ENCODE measurements at places on chromosomes 12 and 14.

- no peak for DNase-seq
Observed at GRCh38 chr14:58690801-58691516, 53.2 kb downstream of the DACT1 start.

- no peak for DNase-seq
Observed at GRCh38 chr14:66831173-66831572, 323.2 kb downstream of the GPHN start.

DNA sequence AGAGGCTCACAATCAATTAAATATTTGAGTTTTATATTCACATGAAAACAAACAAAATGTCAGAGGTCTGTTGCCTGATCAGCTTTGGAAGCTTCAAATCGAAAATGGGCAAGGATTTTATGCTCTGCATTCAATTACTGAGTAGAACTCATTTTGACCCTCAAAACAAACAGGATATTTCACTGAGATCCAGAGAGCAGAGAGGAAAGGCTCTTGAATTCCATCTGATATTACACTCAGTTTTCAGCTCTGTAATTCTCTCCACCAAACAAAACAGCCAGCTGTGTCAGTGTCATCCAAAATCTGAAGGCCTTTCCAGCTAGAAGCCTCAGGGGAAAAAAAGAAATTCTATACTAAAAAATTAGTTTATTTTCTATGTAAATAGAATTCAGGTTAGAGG is 128.6 kb upstream of the FLRT2 start:
- no peak for DNase-seq

DNA sequence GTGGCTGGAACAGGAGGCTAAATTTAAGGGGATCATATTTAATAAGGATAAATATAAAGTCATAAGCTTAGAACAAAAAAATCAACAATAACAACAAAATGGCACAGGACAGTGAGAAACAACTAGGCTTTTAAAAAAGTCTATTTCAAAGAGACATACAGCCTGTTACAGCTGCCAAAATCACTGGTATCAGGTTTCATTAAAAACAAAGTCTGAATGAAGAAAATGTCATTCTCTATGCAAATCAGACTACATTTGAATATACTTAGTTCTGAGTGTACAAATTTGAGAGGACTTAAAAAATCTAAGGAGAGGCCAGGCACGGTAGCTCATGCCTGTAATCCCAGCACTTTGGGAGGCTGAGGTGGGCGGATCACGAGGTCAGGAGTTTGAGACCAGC is 44.0 kb downstream of the TFCP2 start:
- DNase-seq, result no peak

- no peak for DNase-seq
Observed at GRCh38 chr14:39315859-39316444, 82.2 kb downstream of the MIA2 start.

DNA sequence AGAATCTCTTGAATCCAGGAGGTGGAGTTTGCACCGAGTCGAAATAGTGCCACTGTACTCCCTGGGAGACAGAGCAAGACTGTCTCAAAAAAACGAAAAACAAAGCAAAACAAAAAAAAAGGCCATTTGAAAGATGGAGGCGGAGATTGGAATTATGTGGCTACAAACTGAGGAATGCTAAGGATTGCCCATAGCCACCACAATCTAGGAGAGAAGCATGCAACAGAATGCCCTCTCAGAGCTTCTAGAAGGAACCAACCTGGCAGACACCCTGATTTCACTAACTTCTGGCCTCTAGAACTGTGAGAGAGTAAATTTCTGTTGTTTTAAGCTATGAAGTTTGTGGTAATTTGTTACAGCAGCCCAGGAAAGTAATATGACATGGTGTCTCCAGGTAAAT is 50.1 kb upstream of the LIMA1 start:
- DNase-seq, result no peak

GRCh38 chr12:26466726-26467125 is 271.4 kb downstream of the SSPN start:
- DNase-seq, result no peak

- DNase-seq, result no peak
Observed at GRCh38 chr14:93953739-93954515, 22.4 kb downstream of the ASB2 start.

DNA sequence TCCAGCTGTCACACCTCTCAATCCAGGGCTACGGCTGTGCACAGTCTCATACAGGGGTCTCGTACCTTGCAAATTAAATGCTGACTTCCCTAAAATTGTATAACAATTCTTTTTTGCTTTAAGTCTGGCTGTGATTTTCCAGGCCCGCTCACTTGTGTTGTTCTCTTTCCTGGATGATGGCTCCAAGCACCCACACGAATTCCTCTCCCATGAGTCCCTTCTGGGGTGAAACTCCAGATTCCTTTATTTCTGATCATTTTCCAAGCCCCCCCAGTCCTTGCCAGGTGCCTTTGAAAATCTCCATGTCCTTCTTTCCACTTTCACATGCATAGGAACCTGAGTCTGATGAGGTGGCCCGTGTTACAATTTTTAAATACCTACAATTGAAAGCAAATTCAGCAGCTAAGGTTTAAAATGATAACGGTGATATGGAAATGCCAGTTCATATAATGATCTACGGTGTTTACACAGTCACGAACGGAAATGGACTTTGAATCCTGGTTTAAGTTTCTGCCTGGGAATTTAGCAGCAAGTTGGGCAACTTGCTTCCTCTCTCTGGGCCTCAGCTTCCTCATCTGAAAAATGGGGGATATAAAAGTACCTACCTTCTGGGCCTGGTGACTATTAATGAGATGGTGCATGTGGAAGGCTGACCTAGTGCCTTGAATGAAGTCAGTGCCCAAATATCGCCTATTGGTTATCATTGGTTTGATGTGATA is 85.5 kb downstream of the STAB2 start:
- DNase-seq, result no peak

GRCh38 chr12:31298922-31299321 is 27.0 kb downstream of the SINHCAF start:
- DNase-seq, result no peak

DNA sequence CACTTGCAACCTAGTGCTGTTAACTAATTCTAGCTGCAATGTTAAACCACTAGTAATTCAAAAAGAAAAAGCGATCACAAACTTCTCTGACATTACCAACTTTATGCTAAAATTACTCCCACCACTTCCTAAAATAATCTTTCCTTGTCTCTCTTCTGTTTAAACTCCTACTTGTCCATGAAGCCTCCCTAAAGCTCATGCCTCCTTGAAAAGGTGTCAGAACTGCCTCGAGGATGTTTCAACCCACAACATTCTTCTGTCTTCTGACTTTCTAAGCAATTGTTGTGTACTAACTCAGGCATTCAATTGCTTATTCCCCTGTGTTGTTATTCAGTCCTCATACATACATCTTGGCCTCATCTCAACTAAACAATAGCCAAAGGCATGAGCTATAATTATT is 5.9 kb downstream of the GNPTAB start:
- no peak for DNase-seq

DNA sequence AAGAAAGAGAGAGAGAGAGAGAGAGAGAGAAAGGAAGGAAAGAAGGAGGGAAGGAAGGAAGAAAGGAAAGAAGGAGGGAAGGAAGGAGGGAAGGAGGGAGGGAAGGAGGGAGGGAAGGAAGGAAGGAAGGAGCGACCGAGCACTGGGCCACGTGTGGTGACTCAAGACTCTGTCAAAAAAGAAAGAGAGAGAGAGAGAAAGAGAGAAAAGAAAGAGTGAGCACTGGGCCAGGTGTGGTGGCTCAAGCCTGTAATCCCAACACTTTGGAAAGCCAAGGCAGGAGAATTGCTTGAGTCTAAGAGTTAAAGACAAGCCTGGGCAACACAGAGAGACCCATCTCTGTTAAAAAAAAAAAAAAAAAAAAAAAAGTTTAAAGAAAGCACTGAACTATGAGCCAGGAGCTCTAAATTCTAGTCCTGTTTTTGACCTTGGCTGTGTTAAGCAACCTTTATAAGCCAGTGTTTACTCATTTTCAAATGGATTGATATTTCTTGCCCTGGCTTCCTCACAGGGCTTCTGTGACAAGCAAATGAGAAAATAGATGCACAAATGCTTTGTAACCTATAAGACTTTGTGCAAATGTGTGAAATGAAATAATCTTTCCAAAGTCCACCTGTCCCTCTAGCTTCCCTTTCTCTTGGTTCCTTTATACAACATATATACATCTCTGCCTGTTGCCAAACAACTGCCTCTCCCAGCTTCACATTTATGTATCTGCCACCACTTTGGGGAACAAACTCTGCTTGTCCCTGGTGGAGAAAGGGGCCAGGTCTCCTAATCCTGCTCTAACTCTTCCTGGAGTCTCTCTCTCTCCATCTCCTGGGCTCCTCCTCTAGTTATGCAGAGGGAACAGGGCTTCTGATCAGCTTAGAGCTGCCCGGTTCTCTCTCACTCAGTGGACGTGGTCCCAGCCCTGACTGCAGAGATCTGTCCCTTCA is 16.1 kb upstream of the PLEKHG6 start:
- DNase-seq, result no peak

DNA sequence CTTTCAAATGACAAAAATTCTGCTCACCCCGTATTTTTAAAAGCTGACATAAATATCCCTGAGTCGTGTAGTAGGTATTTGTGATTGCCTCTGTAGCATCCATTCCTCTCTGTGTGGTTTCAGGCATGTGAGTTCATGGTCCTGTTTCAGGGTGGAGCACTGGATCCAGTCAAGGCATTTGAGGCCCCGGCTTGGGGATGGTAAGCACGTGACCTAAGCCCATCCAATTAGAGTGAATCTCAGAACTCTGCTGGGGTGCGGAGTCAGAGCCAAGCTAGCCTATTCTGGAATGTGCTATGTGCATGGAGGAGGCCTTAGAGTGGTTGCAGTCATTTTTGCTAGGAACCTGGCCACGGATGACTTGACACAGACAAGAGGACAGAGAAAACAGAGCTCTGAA is 4.3 kb upstream of the CSRP2 start:
- DNase-seq, result no peak

GRCh38 chr12:47032644-47033043 is 46.8 kb upstream of the PCED1B start:
- no peak for DNase-seq

DNA sequence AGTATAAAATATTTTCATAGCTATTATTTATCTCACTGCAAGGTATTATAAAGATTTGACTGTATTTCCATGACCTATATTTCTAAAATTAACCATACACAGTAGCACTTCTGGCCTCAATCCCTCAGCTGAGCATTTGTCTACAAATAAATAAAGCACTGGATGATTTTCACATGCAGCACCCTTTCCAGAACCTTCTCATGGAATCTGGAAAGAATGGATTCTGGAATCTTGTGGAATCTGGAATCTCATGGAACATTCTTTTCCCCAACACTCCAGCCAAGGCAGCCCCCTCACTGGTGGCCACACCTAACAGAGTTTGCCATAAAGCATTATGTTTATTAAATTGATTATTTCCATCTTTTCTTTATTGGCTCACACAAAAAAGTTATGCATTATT is 199.2 kb downstream of the MSRB3 start:
- no peak for DNase-seq

DNA sequence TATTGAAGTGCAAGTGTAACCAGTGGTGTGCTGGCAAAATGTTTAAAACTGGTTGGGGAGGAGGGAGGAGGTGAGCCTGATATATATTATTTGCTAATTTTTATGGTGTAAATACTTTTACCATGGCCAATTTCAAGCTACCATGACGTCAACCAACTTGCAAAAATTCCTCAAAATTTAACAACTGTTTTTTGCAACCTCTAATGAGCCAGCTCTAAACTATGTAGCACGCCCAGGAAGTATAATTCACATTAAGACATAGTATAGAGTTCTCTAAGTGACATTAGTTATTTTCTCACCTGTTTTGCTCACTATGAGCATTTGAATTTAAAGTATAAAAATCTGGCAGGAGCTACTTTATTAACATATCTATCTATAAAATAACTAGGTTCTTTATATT is 41.4 kb downstream of the ATL1 start:
- no peak for DNase-seq

DNA sequence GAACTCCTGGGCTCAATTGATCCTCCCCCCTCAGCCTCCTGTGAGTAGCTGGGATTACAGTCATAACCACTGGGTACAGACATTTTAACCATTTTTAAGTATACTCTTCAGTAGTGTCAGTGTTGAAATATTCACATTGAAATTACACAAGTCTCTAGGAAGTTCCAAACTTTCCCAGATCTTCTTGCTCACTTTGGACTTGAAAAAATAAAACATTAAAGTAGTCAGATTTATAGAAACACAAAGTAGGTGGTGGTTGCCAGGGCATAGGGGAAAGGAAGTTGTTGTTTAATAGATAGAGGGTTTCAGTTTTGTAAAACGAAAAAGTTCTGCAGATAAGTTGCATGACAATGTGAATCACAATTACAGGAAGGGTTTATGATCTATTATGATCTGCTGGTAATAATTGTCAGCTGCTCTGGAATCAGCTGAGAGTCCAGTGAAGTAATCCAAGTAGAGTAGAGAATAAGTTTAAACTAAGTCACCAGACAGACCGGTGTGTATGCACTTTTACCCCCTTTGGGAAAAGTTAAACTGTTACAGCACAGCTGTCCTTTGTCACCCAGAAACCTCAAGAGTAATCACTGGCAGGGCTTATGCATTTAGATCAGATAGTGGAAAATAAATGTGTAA is 27.4 kb downstream of the PCNX1 start:
- DNase-seq, result no peak

DNA sequence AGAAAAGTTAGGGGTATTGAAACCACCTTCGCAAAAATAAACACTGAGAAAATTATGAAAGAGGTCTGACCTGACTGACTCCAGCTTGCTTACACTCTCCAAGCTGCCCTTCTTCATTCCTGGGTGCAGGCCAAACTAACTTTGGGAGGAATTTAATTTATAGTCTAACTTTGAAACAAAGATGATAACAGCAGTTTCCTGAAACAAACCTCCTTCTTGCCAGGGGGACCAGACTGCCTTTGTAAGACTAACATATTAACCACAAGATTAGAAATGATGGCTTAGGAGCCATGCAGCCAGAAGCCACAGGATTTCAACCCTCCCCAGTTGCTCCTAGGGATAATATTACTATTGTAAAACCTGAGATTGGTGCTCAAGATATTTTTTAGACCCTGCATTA is 13.8 kb upstream of the EEA1 start:
- no peak for DNase-seq

- DNase-seq, result no peak
Observed at GRCh38 chr12:14885718-14886221, at the start of gene MGP. Gene MGP (minus strand): TSS chr12:14885854. CDS start chr12:14885791, 63 bp downstream.

DNA sequence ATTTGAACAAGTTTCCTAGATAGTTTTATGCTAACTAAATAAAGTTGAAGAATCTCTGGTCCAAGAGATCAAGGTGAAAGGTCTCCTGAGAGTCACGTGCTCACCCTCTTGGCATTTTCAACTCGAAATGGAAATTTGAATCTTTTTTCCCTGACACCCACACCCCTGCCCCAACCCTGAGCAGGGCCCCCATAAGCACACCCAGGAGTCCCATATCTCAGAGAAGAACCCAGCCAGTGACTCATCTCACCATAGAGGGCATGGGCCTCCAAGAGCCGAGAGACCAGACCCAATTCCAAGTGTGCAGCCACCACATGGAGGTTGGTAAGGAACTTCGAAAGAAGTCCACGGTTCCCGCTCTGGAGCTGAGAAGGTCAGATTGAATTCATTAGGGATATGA is 32.6 kb downstream of the TEP1 start:
- no peak for DNase-seq

DNA sequence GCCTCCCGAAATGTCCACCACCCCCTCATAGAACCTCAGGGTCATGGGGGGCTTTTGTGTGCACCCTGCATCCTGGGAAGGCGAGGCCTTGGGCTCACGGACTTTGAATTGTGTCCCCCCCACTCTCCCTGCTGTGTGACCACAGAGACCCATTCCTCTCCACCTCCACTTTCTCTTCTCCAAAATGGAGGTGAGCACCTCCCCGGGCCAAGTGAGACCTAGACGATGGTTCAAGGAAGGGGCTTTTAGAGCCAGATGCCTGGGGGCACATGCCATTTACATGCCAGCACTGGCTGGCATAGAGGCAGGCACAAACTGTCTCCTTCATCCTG is 33.5 kb downstream of the CYP46A1 start:
- no peak for DNase-seq

- no peak for DNase-seq
Observed at GRCh38 chr14:78851189-78851588, 681.0 kb downstream of the NRXN3 start.
